Activated CD8-positive, alpha-beta memory T cell treated with anti-CD3 and anti-CD28 coated beads, Interleukin-2, amount 10 ng/mL, durations not matched to agents 7 days and 5 days (primary cell): ENCODE measurements at places on chromosomes 2 and 18. TPM values are rescaled to one million over a fixed set of nuclear protein-coding genes. Genes with fewer than 3 reads are reported as not detected.

- H3K36me3 ChIP-seq, result peaks cover 34% of the 10 kb centered on the region
- H3K27me3 ChIP-seq, result no peaks in the 10 kb centered on the region
- no peak overlapping the region for H3K4me3 ChIP-seq
- peaks cover 35% of the 10 kb centered on the region for H3K4me1 ChIP-seq
- H3K27ac ChIP-seq, result no peak overlapping the region
- DNase-seq, result no peak
These were observed 6.5 kb downstream of the RBBP8 start for GRCh38 chr18:22939649-22940048.

GRCh38 chr2:36525245-36525644, 72.7 kb downstream of the FEZ2 start:
- no peak for DNase-seq
- H3K27ac ChIP-seq, result no peak overlapping the region
- H3K36me3 ChIP-seq, result peaks cover 1% of the 10 kb centered on the region
- H3K4me3 ChIP-seq, result no peak overlapping the region

POTEJ gene
- total RNA-seq, result not detected

DNA sequence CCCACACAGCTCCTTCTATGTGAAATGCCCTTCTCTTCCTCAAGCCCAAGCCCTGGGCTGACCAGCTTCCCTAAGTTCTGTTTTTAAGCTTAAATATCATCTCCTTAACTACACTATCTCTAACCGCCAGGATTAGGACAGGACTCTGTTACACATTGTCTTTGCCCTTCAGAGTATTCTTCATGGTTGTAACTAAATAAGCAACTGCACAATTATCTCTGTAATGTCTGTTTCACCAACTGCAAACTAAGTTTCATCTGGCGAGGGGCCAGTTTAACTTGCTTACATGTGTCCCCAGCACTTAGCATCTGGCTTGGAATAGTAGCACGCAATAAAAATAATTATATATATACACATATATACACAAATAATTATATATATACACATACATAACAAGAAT, 1.1 kb upstream of the ERMN start:
- no peak for DNase-seq
- H3K36me3 ChIP-seq, result peaks cover 11% of the 10 kb centered on the region
- H3K27me3 ChIP-seq, result no peaks in the 10 kb centered on the region

GRCh38 chr18:33470216-33470615, 29.7 kb upstream of the CCDC178 start:
- no peak overlapping the region for H3K27ac ChIP-seq
- H3K4me3 ChIP-seq, result no peak overlapping the region
- no peaks in the 10 kb centered on the region for H3K27me3 ChIP-seq
- no peaks in the 10 kb centered on the region for H3K4me1 ChIP-seq

DNA sequence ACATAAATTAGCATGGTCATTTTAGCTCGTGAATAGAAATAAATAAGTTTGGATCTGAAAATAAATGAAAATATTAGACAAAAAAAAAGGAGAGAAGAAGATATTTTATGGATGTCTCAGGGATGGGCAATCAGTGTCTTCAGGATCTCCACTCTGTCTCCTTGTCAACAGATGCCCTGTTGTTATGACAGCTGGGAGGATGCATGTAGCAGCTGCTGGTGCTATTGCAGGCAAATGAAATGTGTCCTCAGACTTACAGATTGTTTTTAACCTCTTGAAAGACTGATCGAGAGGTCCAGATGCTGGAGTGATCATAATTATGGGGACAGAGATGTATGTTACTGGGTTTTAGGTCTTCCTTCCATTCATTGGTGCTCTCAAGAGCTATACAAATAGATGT, 24.7 kb upstream of the ARL4C start:
- peaks cover 2% of the 10 kb centered on the region for H3K27me3 ChIP-seq
- no peak overlapping the region for H3K4me3 ChIP-seq
- no peaks in the 10 kb centered on the region for H3K36me3 ChIP-seq
- no peaks in the 10 kb centered on the region for H3K4me1 ChIP-seq
- H3K27ac ChIP-seq, result no peak overlapping the region
- DNase-seq, result no peak

DNA sequence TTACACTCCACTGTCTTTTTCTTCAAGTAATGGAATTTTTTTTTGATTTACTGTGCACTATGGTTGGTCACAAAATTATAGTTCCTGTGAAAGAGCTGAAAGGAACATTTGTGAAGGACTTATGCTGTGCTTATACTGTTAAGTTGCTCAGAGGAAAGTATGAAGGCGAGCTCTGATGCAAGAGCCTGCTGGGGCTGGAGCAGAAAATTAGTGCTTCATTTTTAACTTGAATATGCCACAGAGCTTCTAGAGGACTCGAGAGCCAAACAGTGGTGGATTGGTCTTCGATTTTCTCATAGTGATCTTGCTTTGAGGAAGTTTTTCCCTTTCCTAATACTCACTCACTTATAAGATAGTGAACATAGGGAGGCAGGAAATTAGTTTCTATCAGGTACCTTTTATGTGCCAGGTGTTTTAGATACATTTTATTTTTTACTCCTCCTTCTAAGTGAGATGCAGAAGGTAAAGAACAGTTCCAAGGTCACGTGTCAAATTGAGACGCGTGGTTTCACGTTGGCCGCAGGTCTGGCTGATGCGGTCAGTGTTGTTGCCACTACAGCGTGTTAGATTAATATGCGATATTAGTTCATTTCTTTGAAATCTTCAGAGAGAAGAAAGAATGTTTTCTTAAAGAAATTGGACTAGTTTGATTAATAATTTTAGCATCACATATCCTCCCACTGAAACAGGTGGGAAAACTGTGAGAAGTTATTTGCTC, 20.2 kb downstream of the GATA6 start:
- H3K36me3 ChIP-seq, result no peaks in the 10 kb centered on the region
- no peak overlapping the region for H3K27ac ChIP-seq
- peaks cover 27% of the 10 kb centered on the region for H3K27me3 ChIP-seq
- H3K4me1 ChIP-seq, result no peaks in the 10 kb centered on the region

DNA sequence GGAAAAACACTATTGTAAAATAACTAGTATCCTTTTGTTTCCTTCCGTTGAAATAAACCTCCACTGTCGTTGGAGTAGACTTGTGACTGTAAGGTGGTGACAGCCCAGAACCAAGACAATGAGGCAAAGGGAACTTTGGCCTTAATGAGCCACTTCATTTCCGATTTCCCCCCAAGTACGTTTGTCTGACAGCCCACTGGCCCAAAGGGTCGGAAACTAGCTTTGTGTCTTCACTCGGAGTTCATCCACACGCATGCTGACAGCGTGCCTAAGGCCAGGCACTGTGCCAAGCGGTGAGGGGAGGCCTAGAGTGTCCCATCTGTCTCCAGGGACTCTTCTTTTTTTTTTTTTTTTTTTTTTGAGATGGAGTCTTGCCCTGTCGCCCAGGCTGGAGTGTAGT, 21.0 kb downstream of the HJURP start:
- no peaks in the 10 kb centered on the region for H3K27me3 ChIP-seq
- DNase-seq, result no peak
- peaks cover 8% of the 10 kb centered on the region for H3K4me1 ChIP-seq

NPPC gene
- total RNA-seq, result not detected

SKOR2 gene
- not detected for total RNA-seq

DYNAP gene
- total RNA-seq, result not detected
